T follicular helper cell (primary cell): ENCODE measurements at places on chromosomes 11 and 22.
A peak's percentile ranks its signal among the peaks of the same experiment; 100 is the strongest.

- DNase-seq, result no peak
Observed at GRCh38 chr11:33291004-33291777, 34.0 kb downstream of the HIPK3 start.

DNA sequence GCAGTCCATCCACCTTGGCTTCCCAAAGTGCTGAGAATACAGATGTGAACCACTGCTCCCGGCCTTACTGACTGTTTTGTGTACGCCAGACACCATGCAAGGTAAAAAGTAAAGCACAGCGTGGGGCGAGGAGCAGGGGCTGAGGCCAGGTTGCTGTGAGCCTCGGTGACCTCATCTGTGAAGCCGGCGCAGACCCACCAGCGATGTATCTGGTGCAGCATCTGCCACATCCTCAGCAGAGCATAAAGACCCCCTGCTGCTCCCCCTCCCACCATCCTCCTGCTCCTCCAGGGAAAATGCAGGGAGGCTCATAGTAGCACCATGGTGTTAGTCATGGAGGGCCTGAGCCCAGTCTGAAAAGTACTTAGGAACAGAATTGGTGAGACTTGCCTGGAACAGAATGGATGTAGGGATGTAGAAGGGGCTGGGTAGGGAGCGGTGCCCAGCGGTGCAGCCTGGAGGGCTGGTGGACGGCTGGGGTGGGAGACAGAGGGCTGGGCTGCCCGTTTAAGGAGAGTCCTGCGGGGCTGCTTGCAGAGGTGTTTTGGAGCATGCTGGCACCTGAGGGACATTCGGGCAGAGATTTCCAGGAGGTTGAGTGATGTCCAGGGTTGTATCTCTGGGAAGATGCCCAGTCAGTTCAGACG is 462.4 kb downstream of the BRD1 start:
- DNase-seq, result no peak

GRCh38 chr22:49915610-49916009 is 2.6 kb downstream of the ALG12 start:
- DNase-seq, result no peak

- no peak for DNase-seq
Observed at GRCh38 chr22:39715778-39716495, 145.4 kb downstream of the CACNA1I start.

DNA sequence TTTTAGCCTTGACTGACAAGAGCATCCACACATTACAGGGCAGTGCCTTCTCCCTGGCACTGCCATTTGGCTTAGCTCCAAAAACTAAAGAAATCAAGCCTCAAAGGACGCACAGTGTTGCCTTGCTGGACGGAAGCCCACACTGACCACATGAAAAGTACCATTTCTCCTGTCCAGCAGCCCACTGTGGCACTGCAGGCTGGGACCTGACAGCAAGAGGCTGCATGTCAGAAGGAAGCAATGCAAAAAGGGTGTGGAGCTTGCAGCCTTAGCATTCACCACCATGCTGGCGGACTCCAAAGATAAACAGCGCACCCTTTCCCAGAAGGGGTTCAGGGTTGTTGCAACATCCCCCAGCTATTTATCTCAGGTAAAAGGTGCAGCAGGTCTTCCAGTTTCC is 109.3 kb upstream of the BMAL1 start:
- no peak for DNase-seq

GRCh38 chr11:128029219-128029722 is 558.1 kb downstream of the ETS1 start:
- DNase-seq, result no peak

DNA sequence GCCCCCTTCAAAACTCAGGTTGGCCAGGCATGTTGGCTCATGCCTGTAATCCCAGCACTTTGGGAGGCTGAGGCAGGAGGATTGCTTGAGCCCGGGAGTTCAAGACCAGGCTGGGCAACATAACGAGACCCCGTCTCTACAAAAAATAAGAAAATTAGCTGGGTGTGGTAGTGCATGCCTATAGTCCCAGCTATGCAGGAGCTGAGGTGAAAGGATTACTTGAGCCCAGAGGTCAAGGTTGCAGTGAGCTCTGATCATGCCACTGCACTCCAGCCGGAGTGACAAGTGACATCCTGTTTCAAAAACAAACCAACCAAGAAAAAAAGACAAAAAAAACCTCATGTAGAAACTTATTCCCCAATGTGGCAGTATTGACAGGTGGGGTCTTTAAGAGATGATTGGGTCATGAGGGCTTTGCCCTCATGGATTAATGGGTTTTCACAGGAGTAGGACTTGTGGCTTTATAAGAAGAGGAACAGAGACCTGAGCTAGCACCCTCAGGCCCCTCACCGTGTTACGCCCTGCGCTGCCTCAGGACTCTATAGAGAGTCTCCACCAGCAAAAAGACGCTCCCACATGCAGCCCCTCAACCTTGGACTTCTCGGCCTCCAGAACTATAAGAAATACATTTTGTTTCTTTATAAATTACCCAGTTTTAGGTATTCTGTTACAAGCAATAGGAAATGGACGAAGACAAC is 22.3 kb downstream of the LAYN start:
- no peak for DNase-seq

DNA sequence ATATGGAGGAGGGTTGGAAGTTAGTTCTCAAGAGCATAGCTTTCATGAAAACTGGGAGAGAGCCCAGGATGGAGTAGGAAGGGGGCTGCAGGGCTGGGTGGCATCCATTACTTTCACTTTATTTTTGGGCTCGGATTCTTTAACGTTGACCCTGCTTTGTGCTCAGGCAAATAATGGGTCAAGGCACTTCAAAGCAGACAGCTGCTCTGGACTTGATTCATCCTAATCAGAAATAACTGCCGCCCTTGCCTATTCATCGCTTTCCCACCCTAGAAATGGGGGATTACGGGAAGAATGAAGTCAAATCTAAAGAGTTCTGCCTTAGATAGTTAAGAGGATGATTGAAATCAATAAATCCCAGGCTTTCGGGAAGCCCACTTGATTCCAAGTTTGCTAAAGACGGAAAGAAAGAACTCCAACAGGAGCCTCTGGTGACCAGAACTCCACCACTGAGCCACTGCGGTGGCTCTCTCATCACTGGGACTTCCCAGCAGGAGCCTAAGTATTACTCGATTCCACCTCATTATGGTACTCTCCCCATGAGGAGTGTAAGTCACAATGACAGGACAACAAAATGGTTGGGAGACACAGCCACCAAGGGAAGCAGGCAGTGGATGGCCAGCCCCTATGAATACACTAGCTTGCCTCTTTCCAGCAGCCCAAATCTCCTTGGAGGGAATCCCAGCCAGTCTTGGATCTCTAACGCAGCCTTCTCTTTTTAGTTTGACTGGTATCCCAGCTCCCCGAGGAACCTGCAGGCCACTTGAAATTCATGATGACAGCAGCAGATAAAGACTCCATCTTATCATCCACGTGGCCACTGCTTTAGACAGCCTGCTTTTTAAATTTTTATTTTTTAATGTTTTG is 815.5 kb downstream of the NTM start:
- no peak for DNase-seq

- DNase-seq, result no peak
Observed at GRCh38 chr11:22179626-22180025, 13.3 kb upstream of the ANO5 start.

DNA sequence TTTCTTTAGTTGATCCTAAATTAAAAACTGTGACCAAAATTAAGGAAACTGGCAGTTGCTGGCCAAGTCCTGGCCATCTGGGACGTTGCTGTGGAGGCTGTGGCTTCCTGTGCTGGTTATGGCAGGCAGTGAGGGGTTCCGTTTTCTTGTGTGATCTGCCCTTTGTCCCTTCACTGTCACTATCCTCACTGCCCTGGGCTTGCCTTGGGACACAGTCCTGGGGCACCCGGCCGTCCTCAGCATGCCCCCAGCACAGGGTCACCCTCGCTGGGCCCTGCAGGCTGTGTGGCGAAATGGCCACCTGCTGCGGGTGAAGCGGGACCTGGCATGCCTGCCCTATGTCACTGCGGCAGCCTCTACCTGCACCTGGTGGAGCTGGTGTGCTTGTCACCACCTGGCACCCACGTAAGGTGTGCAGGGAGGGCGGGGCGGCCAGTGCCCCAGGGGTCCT is 52.5 kb upstream of the SLC22A12 start:
- DNase-seq, result no peak

DNA sequence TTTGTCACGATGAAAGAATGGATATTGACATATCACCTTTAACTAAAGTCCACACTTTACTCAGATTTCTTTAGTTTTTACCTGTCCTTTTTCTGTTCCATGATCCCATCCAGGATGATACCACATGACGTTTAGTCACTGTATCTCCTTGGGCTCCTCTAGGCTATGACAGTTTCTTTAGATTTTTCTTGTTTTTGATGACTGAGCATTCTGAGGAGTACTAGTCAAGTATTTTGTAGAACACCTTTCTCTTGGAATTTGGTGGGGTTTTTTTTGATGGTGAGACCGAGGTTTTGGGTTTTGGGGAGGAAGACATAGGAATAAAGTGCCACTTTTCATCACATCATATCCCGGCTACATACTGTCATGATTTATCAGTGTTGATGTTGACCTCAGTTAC is 4.0 kb downstream of the LDHAL6A start:
- DNase-seq, result no peak

DNA sequence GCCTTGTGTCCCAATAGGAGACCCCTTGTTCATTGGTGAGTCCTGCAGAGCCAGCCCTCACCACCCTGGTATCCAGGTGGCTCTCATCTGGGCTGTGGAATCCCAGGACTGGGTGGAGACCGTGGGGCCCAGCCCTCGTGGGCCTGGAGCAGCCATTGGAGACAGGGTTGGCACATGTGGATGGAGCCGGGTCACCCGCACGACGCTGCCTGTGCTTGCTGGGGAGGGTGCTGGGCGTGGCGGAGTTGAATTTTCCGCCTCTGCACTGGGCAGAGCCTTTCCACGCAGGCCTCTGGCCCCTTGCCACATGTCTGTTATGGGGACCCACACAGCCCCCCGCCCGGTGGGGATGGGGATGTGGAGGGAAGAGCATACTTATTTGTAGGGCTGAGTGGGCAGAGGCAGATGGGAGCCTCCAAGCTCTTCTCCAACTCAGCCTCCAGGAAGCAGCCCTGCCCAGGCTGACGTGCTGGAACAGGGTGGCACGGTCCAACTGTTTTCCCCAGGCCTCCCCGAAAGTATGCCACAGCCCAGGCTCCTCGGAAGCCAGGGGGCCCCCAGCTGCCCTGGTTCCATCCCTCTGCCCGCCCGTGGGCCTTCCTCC is 12.6 kb downstream of the GRAMD4 start:
- DNase-seq, result no peak

- no peak for DNase-seq
Observed at GRCh38 chr11:71421392-71421950, 26.7 kb downstream of the DHCR7 start.

DNA sequence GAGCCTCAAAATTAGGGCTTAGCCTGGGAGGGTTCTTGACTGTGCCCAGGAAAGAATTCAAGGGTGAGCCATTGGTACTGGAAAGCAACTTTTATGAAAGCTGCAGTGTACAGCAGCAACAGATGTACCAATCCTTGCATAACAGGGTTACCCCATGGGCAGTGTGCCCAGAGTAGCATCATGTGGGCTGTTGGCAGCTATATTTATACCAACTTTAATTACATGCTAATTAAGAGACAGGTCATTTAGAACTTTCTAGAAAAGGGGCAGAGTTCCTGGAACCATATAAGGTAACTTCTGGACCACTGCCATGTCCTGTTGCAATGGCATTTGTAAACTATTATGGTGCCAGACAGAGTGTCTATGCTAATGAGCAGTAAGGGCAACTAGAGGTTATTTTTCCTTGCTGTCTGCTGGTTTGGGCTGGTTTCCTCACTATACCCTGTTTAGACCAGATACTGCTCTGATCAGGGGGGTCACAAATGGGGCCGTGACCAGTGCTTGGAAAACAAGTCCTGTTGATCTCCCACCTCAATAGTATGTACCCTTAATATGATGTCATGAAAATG is 1120.5 kb upstream of the RAG2 start:
- no peak for DNase-seq

GRCh38 chr22:30182350-30182745 is 64.2 kb downstream of the LIF start:
- DNase-seq, result no peak

- peak; percentile 61 for DNase-seq
Observed at GRCh38 chr11:33987975-33988580, 63.5 kb upstream of the CAPRIN1 start.

GRCh38 chr22:29450222-29450621 is 11.8 kb downstream of the RFPL1 start:
- no peak for DNase-seq

DNA sequence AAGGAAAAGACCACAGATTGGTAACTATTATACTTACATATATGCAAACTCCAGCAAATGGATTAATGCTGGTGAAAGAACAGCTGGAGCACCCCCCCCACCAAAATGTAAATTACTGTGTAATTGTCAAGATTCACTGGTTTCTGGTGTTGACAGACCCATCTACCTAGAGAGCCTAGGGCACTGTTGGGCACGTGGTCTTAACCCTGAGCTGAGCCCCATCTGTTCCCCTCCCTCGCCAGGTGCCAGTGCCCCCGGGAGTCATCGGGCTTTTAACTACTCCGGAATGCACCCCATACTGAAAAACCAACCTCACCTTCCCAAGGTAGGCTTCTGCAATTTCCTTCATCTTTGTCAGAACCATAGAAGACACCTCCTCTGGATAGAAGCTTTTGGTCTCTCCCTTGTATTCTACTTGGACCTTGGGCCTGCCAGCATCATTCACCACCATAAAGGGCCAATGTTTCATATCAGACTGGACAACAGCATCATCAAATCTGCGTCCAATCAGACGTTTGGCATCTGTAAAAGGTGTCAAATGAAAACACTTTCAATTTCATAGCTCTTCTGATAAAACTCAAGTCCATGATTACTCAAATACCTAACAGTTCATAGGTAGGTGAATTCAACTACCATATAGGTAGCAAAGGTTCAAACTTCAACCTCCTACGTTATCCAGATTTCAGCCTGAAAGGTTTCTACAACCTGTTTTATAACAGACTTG is 1.5 kb downstream of the HSPA8 start:
- DNase-seq, result no peak

- no peak for DNase-seq
Observed at GRCh38 chr22:46835693-46836092, 73.2 kb downstream of the TBC1D22A start.

GRCh38 chr11:45534132-45534531 is 131.3 kb downstream of the CHST1 start:
- DNase-seq, result no peak

DNA sequence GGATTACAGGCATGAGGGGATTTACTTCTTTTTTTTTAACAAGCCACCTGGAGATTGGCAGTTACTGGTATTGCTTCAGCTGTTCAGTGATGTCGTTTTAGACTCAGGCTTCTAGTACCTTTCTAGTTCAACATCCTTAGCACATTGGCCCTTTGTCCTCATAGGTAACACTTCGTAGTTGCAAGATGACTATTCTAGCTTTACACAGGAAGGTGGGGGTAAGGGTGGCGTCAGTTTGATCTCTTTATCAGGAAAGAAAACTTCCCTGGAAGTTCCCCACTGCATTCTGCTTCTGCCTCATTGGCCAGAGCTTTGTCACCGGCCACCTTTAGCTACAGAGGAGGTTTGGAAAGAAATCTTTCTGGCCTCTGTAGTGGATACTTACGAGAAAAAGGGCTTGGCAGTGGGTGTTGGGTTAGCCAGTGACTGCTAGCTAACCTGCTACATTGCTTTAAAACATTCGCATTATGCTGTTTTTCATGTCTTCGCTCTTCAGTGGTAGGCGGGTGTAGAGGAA is 40.7 kb downstream of the SFI1 start:
- no peak for DNase-seq

GRCh38 chr11:118870396-118871343 is 13.0 kb upstream of the CXCR5 start:
- DNase-seq, result no peak

- DNase-seq, result no peak
Observed at GRCh38 chr11:88420165-88420791, 82.7 kb upstream of the CTSC start.

GRCh38 chr11:64629796-64630562 is 39.0 kb downstream of the SLC22A12 start:
- no peak for DNase-seq
